Stimulated activated CD8-positive, alpha-beta memory T cell treated with anti-CD3 and anti-CD28 coated beads, Interleukin-15, amount 100 ng/mL, for 24 hours (primary cell): ENCODE measurements at places on chromosomes 13 and 19.

DNA sequence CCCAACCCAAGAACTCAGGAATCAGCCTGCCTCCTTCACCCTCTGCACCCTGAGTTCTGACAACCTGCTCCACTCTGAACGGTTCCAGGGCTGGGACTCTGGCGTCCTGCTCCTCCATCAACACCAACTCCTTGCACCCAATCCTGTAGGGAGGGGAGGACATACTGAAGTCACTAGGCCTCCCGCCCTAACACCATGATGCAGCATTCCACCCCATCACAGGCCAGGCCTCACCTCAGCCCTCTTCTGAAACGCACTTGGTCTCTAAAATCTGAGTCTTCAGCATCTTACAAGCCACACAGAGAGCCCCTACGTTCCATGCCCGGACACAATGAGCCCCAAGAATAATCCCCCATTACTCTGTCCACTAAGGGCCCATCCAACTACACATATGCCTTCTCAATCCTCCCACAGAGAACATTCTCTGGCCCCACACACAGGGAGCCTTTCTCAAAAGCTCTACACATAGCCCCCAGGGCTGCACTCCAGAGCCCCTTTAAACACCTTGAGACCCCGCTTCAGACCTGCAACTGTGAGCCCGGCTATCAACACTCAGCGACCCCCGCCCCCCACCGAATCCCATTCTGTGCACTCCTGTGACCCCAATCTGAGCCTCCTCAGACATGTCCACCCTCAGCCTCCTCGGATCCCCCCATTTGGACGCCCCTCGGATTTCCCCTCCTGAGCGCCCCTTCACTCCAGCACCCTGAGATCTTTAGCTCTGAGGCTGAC lies 567 bp downstream of the ALKBH6 start:
- DNase-seq: no peak

DNA sequence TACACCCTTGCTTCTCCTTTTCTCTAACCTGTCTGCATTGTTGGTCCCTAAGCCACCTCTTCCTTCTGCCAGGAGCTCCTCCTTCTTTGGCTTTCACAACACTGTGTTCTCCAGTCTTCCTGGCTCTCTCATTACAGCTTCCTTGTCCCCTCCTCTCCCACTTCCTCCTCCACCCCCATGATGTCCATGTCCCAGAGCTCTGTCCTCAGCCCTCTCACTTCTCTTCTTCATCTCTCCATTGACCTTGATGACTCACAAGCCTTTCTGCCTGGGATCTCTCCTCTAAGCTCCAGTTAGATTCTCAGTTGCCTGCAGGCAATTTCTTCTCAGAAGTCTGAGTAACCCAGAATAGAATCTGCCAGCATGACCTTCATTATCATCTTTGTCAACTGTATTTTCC lies 100.3 kb upstream of the WASF3 start:
- no peak for DNase-seq

DNA sequence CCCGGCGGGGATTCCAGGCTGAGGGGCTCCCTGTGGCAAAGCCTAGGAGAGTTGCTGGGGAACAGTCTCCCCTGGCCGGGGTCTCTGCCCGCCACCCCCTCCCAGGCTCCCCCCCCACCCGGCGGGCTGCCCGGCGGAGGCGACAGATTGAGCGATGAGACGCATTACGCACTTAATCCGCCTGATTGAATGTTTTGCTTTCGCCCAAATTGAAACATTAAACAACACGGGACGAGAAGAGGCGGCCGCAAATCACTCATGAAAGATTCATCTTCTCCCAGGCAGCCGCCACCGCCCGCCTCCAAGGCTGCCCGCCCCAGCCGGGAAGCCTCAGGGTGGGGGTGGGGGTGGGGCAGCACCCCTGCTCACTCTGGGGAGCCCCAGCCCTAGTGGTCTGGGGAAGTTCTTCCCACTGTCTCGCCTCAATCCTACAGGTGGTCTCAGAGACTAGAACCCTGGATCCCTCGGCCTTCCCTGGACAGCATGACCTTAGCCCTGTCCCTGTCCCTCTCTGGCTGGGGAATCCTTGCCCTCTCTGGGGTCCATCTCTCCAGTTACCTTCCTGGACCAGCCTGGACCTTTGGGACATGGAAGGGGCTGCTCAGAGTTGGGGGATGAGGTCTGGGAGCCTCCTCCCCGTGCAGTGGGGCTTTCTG lies 7.6 kb upstream of the ERFL start:
- no peak for DNase-seq

GRCh38 chr19:55042688-55043087 lies 4.6 kb upstream of the GP6 start:
- no peak for DNase-seq

- DNase-seq: no peak
Measured at GRCh38 chr19:39430675-39431593, 4.8 kb downstream of the RPS16 start.
